ENCODE measurements at places on chromosomes 4 and X.

DNA sequence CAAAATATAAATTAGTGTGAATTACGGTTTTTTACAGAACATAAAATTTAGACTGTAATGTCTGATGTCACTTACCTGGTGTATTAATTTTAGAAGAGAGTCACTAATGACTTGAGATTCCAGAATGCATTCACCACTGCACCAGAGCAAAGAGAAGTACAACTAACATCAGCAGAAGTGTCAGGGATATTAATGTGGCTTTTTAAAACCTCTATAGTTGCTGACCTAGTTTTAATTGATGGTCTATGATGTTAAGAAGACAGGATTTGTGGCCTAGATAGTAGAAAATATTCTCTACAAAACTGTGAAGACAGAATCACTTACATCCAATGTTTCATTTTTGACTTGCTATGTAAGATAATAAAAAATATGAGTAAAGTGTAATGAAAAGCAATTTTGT, 1181.6 kb downstream of the RAPGEF2 start:
- DNase-seq: no peak

DNA sequence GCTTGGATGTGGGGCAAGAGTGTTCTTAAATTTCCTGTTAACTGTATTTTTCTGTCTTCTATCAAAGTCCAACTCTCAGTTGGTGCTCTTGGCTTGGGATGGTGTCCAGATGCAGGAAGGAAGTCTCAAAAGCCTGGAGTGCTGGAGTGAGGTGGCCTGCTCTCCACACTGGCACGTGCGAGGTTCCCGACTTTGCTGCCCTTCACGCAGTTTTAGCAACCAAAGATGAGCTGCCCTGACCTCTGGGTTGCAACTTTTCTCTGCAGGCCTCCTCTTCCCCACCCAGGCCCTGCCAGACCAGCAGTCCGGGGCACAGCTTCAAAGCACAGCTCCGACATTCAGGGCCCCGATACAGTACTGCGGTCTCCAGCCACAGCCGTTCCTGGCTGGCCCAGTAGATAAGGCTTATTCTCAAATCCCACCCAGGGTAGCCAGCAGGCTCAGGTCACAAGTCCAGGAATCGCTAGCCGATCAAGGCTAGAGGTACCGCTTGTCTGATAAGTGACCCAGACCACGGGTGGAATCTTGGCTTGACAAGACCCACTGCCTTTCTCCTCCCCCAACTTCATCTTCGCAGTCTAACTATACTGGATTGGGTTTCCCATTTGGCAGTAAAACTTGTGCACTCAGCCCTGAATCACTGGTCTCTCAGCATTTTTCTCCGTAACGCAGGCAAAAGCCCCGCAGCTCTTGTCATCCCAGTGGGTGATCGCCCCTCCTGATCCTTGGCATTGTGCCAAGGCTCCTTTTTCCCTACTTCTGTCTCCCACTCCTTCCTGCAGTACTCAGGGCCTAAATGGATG, 21.8 kb upstream of the JADE1 start:
- no peak for DNase-seq

GRCh38 chrX:148991502-148991901, 491.1 kb downstream of the AFF2 start:
- no peak for DNase-seq

GRCh38 chr4:10102474-10103332, 13.9 kb downstream of the WDR1 start:
- DNase-seq: no peak

GRCh38 chrX:66756717-66757116, 117.8 kb upstream of the EDA2R start:
- DNase-seq: no peak

GRCh38 chrX:113399506-113400192, 559.0 kb upstream of the AMOT start:
- peak; percentile 24 for DNase-seq

GRCh38 chr4:154439224-154439623, 52.4 kb downstream of the DCHS2 start:
- no peak for DNase-seq

- DNase-seq: no peak
Observed at GRCh38 chr4:107876099-107876498, 51.4 kb downstream of the SGMS2 start.

GRCh38 chrX:68440442-68440841, 7.1 kb upstream of the OPHN1 start:
- no peak for DNase-seq

DNA sequence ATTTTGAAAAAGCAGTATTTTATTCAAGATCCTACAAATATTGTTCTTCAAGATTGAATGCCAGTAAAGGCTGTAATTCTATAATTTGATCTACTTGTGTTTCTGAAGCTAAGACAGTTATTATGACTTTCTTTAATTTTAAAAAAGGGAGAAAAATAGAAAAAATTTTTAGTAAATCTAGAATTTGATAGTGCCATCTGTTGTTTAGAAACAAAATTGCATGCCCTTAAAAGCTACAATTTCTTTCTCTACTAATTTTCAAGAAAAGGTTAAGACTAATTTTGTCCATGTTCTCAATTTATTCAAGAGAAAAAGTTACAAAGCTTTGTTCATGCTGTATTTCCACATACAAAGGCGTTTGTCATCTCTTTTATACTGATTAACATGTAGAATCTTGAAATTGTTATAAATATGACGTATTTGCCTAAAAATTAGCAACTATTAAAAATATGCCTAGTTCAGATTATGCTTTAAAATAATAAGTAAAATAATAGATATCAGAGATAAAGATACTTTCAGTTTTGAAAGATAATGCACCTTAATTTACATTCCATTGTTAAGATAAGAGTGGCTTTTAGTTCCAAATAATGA, 25.6 kb upstream of the MMRN1 start:
- DNase-seq: no peak

DNA sequence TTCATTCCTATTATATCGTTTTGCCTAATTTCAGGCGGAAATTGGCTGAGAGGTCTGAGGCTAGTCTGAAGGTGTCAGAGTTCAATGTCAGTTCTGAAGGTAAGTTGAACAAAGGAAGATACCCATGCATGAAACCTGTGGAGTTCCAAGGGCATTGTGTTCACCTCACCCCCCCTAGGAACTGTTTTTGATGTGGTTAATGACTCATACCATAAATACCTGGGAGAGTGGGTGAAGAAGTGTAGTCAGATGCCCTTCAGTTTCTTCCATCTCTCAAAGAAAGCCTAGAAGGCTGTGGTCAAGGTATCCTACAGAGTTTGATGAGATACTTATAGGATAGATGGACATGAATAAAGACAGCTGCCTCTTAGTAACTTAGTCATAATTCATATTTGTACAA, 2.7 kb downstream of the UTP14A start:
- no peak for DNase-seq

DNA sequence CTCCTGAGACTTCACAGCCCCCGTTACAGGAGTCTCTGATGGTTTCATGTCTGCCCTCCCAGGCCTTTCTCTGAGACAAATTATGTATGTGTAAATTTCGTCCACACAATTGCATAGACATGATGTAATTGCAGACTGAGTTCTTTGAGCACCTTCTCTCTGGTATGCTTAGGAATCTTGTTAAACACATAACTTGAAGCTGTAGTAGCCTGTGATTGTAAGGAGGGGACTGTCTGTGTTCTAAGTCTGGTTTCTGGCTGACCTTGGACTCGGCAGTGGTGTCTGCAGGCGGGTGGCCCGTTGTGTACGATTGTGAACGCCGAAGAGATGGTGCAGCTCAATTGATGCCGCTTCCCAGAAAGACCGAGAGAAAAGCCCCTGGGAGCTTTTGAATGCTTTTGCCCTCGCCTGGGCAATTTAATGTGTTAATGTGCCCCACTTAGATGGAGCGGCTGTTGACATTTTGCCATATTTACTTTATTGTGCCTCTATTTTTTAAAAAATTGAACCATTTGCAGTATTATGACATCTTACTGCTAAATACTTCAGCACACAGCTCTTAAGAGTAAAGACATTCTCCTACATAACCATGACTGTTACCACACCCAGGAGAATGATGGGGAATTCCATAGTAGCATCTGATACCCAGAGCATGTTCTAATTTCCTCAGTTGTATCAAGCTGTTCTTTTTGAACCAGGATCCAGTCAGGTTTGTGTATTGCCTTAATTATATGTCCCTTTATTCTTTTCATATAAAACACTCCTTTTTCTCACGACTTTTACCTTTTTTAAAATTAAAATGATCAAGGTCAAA, 58.4 kb upstream of the TADA2B start:
- no peak for DNase-seq

DNA sequence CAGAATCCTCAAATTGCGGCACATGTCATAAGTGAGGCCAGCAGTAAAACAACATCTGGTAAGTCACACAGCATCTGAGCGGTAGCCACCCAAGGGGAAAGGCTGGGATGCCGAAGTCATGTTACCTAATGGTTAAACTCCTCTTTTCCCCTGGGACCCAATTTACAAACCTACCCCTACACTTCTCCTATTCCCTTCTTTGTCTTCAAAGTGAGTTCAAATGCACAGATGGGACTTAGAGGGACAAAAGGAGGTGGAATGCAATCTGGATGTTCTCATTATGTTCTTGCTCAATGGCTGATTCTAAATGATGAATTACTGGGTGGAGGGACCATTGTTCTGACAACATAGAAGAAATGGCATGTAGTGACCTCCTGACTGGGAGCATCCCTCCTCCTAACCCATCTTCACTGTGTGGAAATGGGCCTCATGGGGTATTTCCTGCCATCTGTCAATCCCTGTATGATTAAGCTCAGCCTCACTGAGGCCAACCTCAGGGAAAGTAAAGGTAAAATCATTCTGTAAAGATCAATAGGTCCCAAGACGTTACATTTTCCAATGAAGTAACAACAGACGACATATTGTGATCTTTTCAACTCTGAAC, 8.5 kb downstream of the CD40LG start:
- no peak for DNase-seq

- no peak for DNase-seq
Observed at GRCh38 chr4:68399306-68399705, 48.0 kb upstream of the TMPRSS11E start.

GRCh38 chr4:123587983-123588494, 191.4 kb downstream of the SPRY1 start:
- peak; percentile 17 for DNase-seq

GRCh38 chr4:27278615-27279375, 418.2 kb downstream of the STIM2 start:
- DNase-seq: no peak

- DNase-seq: no peak
Observed at GRCh38 chrX:104721854-104722253, 155.9 kb downstream of the IL1RAPL2 start.

GRCh38 chr4:41399231-41399630, 138.7 kb upstream of the LIMCH1 start:
- DNase-seq: no peak

- no peak for DNase-seq
Observed at GRCh38 chrX:13565511-13565910, 3.9 kb upstream of the EGFL6 start.

DNA sequence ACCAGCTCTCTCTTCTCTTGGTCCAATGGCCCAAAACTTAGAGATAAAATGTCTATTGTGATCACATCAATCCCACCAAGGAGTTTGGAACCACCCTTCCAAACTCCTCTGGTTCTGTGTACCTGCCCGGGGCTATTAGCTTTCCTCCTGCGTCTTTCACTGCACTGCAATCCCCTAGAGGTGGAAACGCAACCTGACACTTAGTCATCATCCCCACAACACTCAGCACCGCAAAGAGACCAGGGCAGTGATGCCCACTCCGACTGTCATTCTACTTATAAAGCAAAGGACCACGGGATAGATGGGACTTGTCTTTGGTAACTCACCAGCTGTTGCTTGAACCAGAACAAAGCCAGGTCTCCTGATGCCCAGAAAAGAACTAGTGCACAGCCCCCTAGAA, 22.0 kb downstream of the AFAP1 start:
- DNase-seq: no peak

- no peak for DNase-seq
Observed at GRCh38 chrX:76802708-76803107, 375.2 kb downstream of the MAGEE1 start.

DNA sequence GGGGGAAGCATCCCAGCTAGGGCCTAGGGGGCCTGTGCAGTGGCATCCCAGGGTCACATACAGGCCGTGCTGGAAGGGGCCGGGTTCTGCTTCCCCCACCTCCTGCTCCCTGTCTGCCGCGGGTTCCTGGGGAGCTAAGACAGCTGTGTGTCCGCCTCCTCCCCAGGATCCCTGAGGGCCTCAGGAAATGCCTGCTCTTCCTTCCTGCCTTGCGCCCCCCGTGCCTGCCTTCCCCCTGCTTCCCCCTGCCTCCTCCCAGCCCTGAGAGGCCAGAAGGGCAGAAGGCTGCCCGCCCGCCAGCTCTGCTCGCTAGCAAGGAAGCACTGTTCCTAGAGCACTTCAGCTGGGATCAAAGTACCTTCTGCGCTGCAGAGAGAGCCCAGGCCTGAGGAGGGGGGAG, 2.9 kb upstream of the BGN start:
- no peak for DNase-seq

DNA sequence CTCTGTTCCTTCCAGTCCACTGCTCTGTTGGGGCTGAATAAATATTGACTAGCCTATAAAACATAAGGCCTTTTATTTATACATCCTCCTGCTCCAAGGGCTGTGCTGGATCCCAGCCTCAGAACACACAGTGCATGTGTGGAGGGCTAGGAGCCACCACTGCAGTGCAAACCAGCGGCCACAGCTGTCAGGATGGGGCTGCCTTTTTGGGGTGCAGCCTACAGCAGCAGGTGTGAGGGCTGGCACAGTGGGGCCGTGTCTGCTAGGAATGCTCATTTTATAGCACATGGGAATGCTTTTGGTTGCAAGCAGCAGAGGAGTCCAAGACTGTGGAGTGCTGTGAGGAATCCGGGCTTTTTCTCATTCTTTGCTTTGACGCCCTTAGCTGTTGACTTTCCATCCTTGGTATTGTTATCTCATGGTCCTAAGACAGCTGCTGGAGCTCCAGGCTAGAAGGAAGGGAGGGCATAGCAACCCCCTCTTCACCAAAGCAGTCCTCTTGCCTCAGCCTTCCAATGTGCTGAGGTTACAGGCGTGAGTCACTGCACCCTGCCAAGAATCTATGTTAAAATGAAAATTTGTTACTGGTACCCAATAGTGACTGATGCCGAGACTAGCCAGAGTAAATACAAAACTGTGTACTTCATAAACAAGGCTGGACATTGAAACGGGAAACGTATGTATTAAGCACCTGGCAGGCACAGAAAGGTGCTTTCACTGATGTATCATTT, 334.3 kb upstream of the GATB start:
- no peak for DNase-seq

- no peak for DNase-seq
Observed at GRCh38 chr4:121784401-121784800, 16.7 kb upstream of the EXOSC9 start.

Data from skeletal muscle cell (primary cell).